ENCODE measurements at places on chromosomes 3 and 15.

GRCh38 chr15:44545913-44546802, 9.2 kb downstream of the EIF3J start:
- no peak for DNase-seq

DNA sequence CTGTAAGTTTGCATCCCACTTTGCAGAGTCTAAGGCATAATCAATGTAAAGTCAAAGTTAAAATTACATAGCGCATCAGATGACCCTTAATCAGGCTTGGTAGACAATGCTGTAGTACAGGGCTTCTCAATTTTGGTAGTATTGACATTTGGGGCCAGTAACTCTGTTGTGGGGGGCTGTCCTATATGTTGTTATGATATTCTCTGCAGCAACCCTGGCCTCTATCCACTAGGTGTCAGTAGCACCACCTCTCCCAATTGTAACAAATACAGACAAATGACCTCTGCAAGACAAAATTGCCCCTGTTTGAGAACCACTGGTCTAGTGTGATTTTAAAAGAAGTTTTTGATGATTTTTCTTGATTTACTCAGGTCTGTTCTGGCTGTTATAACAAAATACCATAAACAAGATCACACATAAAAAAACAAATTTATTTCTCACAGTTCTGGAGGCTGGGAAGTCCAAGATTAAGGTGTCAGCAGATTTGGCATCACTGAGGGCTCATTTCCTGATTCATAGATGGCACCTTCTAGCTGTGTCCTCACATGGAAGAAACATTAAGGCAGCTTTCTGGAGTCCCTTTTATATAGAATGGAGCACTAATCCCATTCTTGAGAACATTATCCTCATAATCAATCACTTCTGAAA, 37.6 kb upstream of the SLC9A9 start:
- DNase-seq = peak; percentile 30

- DNase-seq = no peak
Measured at GRCh38 chr15:91913560-91913959, 60.1 kb downstream of the SLCO3A1 start.

DNA sequence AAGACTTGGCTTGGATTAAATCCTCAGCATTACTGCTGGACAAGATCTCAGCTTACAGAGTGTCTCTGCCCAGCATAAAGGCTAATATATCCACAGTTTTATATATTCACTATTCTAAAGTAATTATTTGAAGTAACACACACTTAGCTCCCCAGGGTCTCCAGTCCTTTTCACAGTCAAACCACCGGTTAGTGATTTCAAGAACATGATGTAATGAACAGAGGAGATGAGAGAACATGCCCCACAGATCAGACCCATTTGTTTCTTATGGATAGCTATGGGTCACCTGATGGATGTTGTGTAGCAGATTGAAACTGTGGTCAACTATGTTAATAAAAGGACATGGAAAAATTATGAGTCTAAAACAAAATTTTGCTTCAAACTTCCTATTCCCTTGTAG, 44.8 kb upstream of the MRPL3 start:
- no peak for DNase-seq

DNA sequence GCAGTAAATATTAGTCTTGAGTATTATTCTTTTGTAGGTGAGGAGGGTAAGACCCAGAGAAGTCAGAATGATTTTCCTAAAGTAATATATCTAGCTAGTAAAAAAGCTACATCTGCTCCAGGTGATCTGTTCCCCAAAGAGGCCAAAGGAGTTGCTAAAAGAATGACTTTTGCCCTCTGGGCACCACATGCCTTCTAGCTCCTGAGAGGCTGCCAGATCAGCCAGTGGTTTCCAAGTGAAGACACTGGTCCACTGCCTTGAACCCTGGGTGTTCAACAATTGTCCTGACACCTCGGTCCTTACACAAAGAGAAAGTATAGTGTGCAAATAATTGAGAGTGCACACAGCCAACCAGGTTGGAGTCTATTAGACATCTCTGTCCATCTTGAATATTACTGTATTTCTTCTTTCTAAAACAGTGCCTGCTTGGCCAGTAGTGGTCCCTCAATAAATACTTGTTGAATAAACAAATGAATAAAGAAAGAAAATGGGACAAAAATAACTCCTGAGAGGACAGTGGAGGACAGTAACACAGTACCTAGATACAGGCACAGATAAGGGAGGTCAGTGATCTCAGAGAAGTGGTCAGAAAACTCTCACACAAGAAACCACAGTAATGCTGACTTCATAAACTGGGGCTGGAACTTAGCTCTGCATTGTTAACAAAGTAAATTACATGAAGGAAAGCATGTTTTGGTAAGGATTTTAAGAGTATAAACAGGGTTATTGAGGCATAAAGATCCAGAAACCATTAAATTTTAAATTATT, 56.6 kb upstream of the CSTA start:
- DNase-seq = no peak

- DNase-seq = no peak
Measured at GRCh38 chr3:13670292-13670691, 121.4 kb downstream of the FBLN2 start.

DNA sequence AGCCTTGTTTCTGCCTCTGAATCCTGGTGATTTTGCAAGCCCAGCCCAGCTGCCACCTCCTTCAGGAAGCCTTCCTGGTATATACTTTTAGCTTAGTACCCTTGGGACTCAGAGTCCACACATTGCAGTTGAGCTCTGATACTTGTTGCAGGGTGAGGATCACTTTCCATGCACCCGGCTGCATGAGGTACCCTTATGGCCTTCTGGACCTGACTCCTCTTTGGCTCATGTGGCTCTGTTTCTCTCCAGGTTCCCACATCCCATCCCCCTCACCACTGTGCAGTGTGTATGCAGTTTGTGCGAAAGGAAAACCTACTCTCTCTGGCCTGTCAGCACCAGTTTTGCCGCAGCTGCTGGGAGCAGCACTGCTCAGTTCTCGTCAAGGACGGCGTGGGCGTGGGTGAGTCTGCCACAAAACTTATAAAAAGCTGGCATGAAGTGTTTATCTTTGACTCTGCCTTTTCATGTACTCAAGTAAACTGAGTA, 23.1 kb upstream of the P4HTM start:
- peak; percentile 31 for DNase-seq

GRCh38 chr15:35477312-35478262, 68.4 kb downstream of the DPH6 start:
- no peak for DNase-seq

GRCh38 chr3:21654662-21655061, 96.3 kb downstream of the ZNF385D start:
- DNase-seq = no peak

DNA sequence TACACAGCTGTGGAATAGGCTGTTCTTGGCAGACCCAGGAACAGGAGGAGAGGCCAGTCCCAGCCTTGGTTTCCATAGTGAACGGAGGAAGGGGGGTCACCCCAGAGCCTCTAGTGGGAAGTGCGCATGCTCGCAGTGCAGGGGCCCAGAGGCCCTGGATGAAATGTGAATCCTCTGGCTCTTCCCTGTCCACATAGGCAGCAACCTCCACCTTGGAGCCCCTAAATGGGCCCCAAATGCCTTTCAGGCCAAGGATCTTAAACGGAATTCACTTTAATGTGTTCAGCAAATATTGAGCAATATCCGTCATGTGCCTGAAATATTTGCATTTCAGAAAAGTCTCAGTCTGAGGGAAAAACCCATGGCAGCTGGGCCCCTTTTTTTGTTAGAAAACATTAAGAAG, 3.3 kb upstream of the NDN start:
- DNase-seq = peak; percentile 94

DNA sequence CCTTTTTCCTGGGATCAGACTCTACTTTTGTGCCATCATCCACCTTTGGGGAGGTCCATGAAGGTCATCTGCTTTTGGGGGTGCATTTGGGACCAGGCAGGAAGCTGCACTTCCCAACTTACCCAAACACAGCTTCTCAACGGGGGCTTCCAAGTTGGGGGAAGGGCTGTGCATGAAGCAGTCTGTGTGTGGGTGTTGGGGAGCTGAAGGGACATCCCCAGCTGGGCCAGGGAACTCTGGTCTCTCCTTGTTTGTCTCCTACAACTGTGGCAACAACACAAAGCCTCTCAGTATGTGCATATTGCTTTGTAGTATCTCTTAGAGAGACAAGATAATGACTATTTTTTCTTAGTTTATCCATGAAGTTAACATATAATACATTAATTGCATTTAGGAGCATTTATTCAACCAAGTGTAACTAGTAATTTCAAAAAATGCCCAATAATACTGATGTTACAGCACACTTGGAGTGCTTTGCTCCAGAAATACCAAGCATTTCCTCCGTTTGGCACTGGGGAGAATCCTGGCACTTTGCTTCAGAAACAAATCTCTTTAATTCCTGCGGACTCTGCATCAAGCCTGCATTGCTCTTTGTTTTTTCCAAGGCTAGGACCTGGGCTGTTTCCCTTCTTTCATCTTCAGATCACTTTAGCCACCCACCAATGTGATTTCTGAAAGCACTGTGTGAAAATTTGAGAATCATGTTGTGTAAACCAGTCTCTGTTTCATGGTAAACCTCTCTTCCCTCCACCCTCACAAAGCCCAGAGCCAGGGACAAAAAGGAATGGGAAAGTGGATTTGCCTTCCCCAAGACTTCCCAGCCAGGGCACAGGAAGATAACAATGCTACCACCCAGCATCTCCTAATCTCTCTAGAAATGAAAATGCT, 126.2 kb upstream of the PFN2 start:
- DNase-seq = no peak

DNA sequence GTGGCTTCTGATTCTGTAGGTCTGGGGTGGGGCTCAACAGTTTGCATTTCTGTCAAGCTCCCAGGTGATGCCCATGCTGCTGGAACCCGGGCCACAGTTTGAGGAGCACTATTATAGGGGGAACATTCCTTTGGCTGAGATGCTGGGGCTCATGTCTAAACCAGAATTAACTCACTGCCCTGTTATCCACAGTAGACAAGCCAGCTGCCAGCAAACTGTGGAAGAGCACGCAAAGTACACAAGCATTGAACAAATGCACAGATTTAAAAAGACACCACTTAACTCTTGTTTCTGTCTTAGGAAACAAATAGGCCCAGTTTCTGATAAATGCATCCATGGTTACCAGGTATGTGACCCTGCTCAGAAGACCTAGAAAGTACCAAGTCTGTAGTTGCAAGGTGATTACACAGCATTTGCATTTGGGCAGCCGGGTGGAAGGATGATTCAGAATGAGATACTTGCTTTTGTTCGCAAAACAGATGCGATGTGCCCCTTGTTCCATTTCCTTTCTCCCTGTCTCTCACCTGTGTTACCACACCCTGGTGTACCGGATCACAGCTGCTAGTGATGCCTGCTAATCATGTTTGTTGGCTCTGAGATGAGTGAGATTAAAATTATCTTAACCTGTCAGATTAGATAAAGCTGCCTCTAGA, 12.4 kb downstream of the GYG1 start:
- DNase-seq = no peak

GRCh38 chr3:98556164-98557130, 24.7 kb downstream of the GPR15 start:
- no peak for DNase-seq

- DNase-seq = no peak
Measured at GRCh38 chr15:66291816-66292570, 1.4 kb upstream of the DIS3L start.

GRCh38 chr3:191334346-191334893, 4.1 kb upstream of the UTS2B start:
- DNase-seq = no peak

GRCh38 chr3:68751888-68752287, 180.5 kb downstream of the TAFA4 start:
- DNase-seq = no peak

GRCh38 chr3:11371747-11372146, 99.5 kb downstream of the ATG7 start:
- no peak for DNase-seq

DNA sequence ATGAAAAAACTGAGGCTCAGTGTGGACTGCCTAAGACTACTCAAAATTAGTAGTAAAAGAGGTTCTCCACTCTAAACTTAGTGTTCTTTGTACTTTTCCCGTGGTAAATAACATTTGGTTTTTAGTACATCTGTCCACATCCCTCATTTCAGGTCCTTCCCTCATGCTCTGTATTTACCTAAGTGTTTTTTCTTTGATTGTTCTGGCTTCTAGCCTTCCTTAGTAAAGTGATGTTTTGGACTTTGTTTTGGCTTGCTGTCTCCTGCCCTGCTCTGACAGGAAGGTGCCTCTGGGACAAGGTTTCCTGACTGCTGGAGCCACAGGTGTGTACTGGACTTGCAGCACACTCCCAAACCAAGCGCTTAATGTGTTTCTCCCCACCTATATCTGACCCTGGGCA, 29.9 kb upstream of the ALDH1A2 start:
- no peak for DNase-seq

DNA sequence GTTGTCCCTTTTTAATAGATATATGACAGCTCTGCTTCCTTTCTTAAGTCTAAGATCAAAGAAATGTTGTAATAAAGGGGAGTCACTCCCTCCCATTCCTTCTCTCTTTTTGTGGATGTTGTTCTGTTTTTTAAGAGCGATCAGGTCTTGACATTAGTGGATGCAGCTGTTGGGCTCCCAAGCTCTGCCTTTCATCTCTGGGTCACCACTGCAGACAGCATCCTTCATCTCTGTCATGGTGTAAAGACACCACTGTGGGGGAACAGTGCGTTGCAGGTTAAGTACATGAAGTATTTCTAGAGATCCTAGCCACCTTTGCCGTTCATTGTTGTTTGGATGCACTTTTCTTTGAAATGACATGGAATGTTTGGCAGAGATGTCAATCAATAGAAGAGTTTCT, 17.7 kb downstream of the FNDC3B start:
- DNase-seq = no peak

DNA sequence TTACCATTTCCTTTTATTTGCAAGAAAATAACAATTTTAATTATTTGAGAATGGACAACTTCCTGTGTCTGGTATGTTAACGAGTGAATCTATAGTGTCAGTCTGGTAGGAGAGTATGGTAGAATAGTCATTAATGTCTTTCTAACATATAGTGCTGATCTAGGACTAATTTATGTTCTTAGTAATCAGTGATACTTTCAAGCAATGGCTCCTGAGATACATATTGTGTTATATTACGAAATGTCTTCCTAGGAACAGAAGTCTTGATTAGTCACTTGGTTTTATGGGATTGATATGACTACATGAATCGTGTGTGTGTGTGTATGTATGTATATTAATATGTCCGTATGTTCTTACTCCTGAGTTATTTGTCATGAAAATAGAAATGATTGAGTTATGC, 66.6 kb upstream of the PAQR5 start:
- no peak for DNase-seq

GRCh38 chr3:176739159-176739558, 458.1 kb downstream of the TBL1XR1 start:
- no peak for DNase-seq

DNA sequence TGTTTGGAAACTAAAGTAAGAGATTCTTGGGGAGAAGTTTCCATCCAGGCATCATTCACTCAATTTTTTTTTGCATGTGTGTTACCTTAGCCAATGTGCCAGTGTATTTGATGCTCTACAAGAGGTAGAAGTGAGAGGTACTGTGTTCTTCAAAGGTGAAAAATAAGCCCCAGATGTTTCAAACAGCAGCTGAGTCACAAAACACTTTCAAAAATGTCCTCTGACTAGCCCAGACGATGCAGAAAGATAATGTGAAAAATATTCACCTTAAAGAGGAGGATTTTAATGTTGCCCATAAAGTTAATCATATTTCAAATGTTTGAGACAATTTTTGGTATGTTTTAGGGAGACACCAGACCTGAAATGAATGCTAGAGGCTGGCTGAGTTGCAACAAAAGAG, 107.7 kb upstream of the RASGRP1 start:
- DNase-seq = no peak

All from femur (tissue), 1 donor.